ENCODE measurements at places on chromosomes 4 and X.
A peak's percentile ranks its signal among the peaks of the same experiment; 100 is the strongest.

GRCh38 chr4:17760626-17761025 lies 20.8 kb downstream of the FAM184B start:
- DNase-seq: no peak

DNA sequence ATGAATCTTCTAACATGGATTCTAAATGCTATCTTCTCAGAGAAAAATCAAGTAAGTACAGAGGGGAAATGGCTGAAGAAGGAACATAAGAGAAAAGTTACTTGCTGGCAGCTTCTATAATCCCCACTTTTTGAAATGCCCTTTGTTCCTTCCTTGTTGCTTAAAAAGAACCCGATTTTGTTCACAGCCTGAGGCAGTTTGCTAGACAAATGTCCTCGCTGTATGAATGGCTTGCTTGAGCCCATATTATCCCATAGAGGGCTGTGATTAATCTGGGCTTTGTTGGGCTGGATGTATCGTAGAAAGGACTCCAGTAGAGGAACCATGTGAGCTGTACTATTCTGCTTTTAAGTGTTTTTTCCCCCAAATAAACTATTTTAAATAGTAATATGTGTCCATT lies 134.3 kb upstream of the FGF13 start:
- no peak for DNase-seq

GRCh38 chr4:66123190-66123589 lies 452.9 kb upstream of the EPHA5 start:
- DNase-seq: no peak

DNA sequence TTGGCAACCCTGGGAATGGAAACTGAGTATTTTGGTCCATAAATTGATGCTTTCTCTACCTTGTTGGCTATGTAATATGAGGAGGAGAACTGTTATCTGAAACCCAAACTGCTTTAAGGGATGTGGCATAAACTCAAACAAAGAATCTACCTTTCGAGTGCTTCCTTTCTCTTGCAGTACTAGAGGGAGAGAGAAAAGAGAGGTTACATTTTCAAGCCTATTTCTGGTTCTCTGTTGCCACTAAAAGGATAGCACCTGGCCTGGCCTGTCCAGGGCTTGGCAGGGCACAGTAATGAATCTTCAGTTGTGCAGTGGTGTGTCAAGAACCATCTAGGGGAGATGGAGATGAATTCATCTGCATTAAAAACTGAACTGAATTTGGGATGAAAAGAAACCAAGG lies 308.6 kb downstream of the PTTG2 start:
- no peak for DNase-seq

DNA sequence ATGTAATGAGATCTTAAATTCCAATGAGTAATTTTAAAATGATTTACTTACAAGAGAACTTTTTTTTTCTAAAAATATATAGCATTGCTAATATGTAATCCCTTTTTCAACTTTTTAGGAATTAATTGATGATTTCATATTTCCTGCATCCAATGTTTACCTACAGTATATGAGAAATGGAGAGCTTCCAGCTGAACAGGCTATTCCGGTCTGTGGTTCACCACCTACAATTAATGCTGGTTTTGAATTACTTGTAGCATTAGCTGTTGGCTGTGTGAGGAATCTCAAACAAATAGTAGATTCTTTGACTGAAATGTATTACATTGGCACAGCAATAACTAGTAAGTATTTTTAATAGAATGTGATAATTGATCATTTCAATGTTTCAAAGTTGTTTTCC lies 113.2 kb downstream of the USP9X start:
- DNase-seq: no peak

- peak; percentile 87 for DNase-seq
These were observed 1.3 kb downstream of the MAGED2 start for GRCh38 chrX:54808605-54809483.

DNA sequence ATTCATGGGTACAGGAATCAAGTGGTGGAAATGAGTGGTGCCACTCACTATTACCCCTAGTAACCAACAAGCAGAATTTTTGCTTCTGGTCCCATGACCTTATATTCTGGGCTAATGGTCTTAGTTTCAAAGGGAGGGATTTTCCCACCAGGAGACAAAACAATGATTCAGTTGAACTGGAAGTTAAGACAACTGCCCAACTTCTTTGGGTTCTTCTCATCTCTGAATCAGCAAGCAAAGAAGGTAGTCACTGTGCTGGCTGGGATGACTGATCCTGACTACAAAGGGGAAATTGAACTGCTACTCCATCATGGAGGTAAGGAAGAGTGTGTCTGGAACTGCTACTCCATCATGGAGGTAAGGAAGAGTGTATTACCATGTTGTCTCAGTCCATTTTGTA lies 87.2 kb downstream of the IL13RA2 start:
- no peak for DNase-seq

GRCh38 chr4:87911252-87911774 lies 64.2 kb upstream of the SPP1 start:
- DNase-seq: no peak

- DNase-seq: no peak
These were observed 68.4 kb downstream of the NSG1 start for GRCh38 chr4:4455210-4455865.

GRCh38 chr4:41957634-41958033 lies 22.4 kb downstream of the TMEM33 start:
- DNase-seq: peak; percentile 39

GRCh38 chr4:120329386-120329785 lies 262.7 kb upstream of the MAD2L1 start:
- DNase-seq: no peak

- no peak for DNase-seq
These were observed 992.6 kb downstream of the NLGN4X start for GRCh38 chrX:5236096-5236495.

DNA sequence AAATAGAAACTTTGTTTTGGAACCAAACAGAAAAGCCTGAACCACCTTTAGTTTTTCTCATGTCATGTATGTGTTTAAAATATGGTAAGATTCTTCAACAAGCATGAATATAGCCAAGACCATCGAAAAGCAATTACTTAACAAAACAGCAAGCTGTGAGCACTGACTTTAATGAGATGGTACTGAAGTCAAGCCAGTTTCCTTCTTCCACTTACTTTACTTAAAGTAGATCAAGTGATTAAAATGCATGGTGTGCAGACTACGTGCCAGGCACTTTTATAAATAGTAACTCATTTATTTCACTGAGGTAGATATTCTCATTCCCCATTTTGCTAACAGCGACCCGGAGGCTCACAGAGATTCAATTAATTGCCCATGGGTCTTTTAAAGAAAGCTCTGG lies 46.2 kb upstream of the FGFBP2 start:
- no peak for DNase-seq

GRCh38 chr4:140163029-140163810 lies 9.2 kb upstream of the MAML3 start:
- DNase-seq: no peak

DNA sequence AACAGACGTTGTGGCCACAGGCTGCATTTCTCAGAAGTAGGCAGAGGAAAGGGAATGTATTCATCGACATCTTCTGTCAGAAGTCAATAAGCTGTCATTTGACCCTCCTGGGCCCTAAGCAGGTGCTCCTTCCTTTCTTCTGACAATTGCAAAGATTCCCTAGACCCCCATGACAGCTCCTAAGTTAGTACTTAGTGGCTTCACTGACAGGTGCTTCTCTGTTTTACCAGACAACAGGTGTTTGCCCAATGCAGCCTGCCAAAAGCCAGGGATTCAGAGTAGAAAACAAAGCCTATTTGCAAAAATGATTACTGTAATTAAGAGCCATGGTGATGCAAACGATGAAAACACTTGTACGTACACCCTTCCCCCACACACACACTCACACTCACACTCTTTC lies 7.5 kb upstream of the FGF5 start:
- DNase-seq: no peak

- no peak for DNase-seq
These were observed 50.0 kb downstream of the CLCN5 start for GRCh38 chrX:49972328-49972860.

GRCh38 chr4:123930996-123931395 lies 534.4 kb downstream of the SPRY1 start:
- DNase-seq: no peak

DNA sequence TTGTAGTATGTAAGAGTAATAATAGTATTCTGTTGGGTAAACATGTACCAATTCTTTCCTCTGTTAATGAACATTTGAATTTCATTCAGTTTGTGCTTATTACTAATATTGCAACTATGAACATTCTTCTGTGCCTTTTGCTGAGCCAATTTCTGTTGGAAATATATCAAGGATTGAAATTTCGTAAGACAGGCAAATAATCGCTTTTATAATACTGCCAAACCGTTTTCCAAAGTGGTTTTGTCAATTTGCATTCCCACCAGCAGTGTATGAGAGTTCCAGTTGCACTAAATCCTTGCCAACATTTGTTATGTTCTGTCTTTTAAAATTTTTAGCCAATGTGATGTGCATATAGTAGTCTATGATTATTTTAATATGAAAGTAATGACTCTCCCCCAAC lies 38.6 kb downstream of the MAGEB17 start:
- DNase-seq: no peak

DNA sequence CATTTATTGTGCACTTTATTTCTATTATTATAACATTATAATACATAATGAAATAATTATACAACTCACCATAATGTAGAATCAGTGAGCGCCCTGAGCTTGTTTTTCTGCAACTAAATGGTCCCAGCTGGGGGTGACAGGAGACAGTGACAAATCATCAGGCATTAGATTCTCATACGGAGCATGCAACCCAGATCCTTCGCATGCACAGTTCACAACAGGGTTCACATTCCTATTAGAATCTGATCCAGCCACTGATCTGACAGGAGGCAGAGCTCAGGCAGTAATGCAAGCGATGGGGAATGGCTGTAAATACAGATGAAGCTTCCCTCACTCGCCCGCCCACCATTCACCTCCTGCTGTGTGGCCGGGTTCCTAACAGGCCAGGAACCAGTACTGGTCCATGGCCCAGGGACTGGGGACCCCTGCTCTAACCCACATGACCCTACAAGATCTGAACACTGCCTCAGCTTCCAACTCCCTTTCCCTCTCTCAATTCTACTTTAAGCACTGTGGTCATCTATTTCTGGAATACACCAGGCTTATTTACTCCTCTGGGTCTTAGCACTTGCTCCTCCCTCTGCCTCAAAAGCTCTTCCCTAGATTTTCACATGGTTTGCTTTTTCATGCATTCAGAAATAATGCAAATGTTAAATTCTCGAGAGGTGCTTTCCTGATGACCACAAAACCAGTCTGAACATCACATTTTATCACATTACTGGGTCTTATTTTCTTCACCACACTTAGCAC lies 166.8 kb upstream of the HCCS start:
- no peak for DNase-seq

- DNase-seq: no peak
These were observed 438.7 kb downstream of the RPA4 start for GRCh38 chrX:97322401-97322800.

- DNase-seq: no peak
These were observed 12.3 kb downstream of the ZNF182 start for GRCh38 chrX:47991263-47992094.

- no peak for DNase-seq
These were observed 114.0 kb upstream of the DCLK2 start for GRCh38 chr4:149964001-149964796.

DNA sequence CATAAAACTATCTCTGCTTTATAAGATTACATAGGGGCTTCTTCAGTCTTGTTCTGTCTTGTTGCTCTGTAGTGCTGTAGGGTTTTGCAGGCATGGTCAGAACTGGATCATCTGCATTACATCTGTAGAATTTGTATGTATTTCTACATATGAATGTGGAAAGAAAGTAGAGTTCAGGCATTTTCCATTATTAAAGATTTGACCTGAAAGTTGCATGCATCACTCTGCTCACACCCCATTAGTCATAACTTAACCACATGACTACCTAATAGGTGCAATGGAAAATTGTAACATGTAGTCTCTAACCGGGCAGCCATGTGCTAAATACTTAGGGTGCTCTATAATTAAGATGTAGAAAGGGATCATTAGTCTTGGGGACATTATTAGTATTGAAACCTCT lies 45.7 kb upstream of the AGA start:
- no peak for DNase-seq

DNA sequence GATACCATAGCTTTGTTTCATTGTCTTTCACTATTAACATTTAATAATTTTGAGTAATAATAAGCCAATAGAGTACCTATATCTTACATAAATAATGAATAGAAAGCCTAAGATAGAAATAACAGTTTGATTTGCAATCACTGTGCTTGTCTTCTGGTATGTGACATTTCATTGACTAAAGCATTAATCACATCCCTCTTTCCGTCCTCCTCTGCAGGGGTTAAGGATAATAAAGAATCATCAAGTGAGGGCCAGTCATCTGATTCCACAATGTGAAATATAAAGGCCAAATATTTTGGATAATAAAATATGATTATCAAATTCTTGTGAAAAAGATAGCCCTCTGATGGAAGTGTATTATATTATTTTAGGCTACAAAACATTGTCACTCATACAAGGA lies 2073.4 kb downstream of the ARAP2 start:
- DNase-seq: no peak

DNA sequence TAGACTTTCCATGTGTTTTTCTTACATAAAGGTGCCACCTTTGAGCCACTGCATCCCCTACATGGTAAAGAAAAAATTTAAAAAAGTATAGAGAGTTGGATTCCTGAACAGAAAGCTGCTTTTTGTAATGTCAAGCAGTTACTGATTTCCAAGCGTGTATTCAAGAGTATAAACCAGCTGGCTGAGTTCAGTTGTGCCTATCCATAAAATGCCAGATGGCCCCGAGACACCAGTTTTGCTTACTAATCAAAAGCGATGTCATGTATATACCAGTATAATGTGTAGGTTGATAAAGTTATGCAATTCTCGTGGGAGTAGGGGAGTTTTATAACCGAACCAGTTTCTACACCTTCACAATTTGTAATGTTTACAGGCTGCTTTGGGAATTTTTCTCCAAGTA lies 26.2 kb upstream of the PNPLA4 start:
- DNase-seq: no peak

DNA sequence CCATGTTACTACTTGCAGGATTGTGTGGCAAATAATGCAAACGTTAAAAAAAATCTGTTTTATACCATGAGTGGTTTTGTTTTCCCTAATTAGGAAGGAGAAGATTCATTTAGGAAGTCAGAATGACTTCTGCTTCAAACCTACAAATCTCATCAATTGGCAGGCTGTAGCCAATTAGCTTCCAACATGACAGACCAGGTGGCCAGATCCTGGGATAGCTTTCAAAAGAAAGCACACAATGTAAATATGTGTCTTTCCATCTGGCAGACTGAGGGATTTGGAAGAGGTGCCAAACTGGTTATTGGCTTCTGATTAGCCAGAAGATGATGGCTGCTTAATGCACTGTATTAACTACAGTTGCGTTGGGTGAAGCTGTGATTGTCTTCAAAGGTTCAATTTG lies 432.8 kb downstream of the ANKRD50 start:
- no peak for DNase-seq

DNA sequence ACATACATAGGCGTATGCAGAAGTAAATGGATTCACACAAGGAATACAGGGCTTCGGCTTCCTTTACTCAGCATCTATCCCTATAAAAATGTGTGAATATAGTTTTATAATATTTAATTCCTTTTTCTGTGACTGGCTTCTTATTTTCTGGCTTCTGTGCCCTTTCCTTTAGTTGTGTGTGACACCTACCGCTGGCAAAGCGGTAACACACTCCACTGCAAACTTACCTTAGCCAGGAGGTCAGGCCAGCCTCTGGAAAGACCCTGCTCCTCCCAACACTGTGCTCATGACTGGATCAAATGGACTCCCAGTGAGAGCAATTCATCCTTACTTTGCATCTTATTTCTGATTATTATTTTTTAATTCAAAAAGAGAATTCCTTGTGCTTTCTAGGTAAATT lies 244.2 kb downstream of the ANK2 start:
- DNase-seq: no peak
